Renal pelvis (tissue), 12 donors: ENCODE measurements at places on chromosomes 5 and 9.

DNA sequence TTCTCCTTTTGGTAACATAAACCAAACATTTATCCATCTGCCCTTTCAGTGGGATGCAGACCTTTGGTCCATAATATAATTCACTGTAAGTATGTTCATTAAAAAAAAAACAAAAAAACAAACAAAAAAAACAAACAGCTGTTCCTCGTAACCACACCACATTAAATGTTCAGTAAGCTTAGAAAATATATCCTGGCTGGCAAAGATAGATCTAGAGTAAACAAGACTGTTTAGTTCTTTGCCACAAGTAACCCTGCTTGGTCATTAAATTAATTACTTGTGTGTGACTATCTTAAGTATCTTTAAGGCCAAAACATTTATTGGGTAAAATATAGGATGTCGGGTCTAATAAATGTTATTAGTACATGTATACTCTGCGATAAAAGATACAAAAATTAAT is 1717.1 kb downstream of the EFNA5 start:
- no peak for DNase-seq

GRCh38 chr5:171989276-171989675 is 17.2 kb downstream of the FBXW11 start:
- no peak for DNase-seq

DNA sequence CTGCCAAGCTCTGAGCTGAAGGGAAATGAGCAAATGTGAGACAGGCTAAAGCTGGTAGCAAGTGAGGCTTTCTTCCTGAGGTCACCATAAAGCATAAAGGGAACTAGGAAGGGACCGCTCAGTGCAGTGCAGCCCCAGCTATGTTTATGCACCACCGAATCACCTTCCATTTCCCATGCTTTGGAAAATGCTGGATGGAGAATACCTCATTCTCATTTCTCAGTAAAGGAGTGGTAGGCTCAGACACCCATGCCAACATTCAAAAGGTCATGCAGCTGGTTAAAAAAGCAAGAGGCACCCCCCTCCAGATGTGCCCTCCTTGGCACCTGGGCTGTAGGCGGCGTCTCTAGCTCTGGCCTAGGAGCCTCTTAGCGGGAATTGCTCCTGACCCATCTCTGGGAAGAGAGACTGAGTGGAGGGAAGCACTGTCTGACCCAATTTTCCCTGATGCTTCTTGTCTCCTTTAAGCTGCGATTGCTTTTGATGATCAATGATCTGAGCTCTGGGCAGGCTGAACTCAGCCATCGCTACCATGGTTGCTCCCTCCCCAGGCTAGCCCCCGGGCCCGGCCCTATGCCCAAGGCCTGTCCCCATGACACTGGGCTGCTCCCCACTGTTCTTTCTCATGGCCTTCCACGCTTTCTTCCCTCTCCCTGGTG is 58.7 kb downstream of the ZNF354C start:
- DNase-seq = no peak

GRCh38 chr9:98295824-98296223 is 40.4 kb upstream of the TBC1D2 start:
- DNase-seq = no peak

GRCh38 chr5:150587856-150588595 is 52.4 kb upstream of the SYNPO start:
- DNase-seq = no peak

DNA sequence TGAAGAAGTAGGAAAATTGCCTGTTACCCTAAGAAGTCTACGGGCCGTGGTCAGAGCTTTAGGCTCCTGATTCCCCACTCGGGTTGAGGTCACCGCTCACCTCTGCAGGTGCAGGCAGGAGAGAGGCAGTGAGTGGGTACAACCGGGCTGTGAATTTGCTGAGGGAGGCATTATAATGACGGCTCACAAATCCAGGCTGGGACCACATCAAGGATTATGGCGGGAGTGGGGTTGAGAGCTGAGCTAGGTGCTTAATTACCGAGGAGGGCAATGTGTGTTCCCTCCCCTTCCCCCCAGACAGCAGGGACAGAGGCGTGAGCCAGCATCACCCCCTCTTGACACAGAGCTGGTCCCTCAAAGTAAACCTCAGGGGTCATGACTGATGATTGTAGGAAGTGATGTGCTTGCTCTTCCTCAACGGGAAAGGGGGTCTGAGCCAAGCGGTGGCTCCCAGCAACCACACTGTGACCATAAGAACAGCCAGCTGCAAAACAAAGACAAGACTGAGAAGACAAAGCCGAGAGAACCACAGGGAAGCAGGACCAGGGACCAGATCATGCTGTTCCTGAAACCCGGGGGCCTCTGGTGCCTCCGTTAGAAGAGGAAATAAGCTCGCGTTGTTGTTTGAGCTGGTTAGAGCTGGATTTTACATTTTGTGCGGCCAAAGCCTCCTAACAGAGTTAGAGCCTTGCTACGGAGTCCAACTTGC is 77.7 kb downstream of the OLFM1 start:
- no peak for DNase-seq

DNA sequence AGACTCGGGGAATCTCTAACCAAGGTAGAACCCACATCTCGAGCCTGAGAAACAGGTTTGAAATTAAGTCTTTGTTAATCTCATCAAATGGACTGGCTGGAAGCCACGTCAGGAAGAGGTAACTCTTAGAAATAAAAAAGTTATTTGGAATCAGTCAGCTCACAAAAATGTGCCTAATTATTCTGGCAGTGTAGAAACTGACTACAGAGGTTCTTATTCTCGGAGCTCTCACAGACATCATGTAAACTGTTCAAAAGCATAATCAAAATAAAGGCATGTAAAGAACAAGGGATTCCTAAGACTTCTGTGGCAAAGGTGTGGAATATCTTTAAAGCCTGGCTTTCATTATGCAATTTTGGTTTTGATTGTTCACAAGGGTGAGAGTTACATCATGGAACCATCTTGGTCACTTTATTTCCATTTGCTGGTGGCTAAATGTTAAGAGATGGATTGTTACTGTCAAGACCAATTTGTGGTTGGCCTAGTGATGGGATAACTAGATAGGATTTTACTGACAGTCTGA is 85.1 kb downstream of the OTULIN start:
- no peak for DNase-seq

DNA sequence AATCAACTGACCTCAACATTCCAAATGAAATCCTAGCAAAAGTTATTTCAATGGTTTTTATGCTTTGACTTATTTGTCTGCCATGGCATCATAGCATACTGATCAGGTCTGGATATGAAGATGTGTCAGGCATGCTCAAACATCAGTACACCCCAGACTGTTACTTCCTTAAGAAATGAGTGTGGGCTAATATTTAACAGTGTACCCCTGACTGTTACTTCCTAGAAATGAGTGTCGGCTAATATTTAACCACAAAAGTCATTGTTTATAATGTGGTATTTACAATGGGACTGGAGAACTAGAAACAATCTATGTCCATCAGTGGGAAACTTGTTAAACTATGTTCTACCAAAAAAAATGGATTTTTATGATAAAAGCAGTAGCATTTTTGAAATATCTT is 38.1 kb upstream of the HNRNPA0 start:
- DNase-seq = peak; percentile 37

DNA sequence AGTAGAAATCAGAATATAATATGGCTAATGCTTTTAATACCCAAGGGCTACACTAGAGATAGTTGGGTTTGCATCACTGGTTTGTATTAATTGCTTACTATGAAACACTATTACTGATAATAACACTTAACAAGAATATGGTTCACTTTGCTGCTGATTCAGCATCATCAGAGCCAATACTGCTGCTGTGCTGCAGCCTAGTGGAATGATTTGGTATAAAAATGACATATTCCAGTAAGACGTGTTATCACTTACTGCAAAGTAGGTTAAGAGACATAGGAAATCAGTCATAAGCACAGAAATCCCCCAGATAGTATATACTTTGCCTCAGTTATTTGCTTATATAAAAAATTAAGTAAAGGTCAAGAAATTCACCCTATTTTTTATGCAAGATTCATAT is 2.8 kb downstream of the CDH10 start:
- no peak for DNase-seq

DNA sequence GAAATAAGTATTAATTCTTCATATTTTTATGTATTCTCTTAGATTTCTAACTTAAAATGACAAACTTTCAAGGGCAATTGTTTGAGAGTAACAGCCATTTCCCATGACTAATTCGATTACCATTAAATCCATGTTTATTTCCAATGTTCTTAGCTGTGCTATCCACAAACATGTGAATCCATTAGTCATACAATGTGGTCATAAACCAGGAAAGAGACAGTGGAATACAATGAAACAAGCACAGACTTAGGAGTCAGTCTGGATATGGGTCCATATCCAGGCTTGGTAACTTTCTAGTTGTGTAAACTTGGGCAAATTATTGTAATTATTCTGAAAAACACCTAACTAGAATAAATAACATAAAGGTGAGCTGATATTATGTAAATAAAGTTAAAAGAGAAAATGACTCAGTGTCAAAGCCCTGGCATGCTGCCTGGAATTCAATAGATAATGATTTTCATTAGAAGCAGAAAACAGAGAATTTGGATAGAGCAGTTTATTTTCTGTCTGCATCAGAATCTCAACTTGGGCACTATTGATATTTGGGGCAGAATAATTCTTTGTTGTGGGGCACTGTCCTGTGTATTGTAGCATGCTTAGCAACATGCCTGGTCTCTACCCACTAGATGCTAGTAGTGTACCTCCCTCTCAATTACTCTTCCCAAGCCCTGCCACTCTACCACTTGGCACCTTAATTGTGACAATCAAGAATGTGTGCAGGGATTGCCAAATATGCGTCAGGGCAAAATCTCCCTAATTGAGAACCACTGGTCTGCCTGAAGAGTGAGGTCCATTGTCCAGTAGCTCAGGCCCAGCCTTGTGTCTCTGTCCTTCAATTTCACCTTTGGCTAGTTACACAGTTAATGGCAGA is 44.7 kb upstream of the SLC27A6 start:
- DNase-seq = no peak

GRCh38 chr5:157345485-157345884 is 79.6 kb downstream of the CYFIP2 start:
- DNase-seq = no peak

- DNase-seq = peak; percentile 59
These were observed 25.8 kb upstream of the TRIM32 start for GRCh38 chr9:116661037-116661954.

DNA sequence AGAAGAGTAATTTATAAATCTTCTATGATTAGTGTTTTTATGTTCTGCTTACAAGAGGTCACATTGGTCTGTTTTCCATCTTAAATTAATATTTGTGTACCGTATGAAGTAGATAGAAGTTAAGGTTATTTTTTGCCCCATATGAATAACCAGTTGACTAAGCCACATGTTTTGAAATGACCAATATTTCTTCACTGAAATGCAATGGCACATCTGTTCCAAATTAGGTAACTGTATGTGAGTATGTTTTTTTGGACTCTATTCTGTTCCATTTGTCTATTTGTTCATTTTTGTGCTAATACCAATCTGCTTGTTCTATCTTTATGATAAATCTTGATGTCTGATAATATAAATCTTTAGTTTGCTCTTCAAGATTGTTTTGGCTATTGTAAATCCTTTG is 17.7 kb downstream of the JAK2 start:
- DNase-seq = no peak

DNA sequence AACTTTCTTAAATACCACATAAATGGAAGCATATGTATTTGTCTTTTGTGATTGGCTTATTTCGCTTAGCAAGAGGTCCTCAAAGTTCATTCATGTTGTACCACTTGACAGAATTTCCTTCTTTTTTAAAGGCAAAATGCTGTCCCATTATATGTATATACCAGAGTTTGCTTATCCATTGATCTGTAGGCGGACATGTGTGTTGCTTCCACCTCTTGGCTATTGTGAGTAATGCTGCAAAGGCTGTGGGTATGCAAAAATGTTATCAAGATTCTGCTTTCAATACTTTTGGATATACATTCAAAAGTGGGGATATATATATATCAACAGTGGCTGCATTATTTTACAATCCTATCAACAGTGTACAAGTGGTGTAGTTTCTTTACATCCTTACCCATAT is 271.0 kb downstream of the PRR16 start:
- no peak for DNase-seq

DNA sequence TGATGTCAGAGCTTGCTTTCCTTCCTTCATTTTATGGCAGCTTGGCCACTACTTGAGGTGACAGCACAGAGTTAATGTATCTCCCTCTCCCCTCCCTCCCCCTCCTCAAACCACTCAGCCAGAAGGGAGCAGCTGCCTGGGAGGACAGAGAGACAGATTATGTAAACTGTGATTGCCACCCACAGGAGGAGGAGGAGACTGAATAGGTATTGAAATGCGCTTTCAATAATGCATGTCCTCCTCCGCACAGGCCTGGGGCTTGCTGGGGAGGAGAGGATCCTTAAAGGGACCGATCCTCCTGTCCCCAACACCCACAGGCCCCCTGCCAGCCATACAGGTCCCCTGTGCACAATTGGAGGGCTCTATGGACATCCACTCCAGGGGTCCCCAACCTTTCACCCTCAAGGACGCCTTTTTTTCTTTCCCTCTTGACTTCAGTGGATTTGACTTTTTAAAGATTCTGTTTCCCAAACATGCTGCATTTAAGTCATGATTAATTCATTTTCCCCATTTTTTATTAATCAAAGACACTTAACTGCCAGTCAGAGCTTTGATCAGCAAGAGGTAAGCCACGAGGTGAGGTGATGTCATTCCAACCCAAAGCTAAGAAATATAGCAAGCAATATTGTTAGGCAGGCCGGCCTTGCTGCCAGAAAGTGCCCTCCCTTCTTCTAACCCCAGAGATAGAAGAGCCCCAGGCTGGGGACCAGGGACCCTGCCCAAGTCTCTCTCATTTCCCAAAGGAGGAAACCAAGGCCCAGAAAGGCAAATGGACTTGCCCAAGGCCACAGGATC is 47.5 kb upstream of the CPLX2 start:
- peak; percentile 68 for DNase-seq

DNA sequence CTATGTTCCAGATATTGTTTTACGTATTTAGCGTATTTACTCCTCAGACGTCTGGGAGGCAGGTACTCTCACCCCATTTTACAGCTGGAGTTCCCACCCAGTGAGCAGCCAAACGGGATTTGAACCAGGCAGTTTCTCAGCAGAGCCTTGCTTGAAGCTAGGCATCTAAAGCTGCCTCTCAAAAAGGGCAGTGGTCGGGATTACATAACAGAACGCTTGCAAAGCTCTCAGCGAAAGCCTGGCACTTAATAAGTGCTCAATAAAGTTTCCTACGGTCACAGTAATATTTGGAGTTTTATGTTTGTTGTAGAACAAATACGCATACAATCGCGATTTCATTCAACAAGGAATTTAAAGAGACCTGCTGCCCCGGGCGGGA is 286 bp upstream of the BSPRY start:
- no peak for DNase-seq

DNA sequence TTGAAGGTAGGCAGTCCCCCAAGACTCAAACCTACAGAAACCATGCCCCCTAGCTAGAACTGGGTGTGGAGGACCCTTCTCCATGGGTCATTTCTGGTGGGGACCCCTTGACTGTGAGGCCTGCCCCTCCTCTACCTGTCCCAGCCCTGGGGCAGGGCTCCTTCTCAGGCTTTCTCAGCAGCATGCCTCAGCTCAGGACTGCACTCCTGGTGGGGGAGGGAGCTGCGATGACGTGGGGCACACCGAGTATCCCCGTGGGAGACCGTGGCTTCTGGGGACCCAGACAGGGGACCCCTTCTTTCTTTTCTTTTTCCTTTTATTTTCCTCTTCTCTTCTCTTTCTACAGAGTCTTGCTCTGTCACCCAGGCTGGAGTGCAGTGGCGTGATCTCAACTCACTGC is 27.0 kb upstream of the PITX1 start:
- DNase-seq = no peak
